Activated CD4-positive, alpha-beta T cell treated with anti-CD3 and anti-CD28 coated beads for 36 hours (primary cell): ENCODE measurements at places on chromosomes 2 and 18. TPM values are rescaled to one million over a fixed set of nuclear protein-coding genes. Genes with fewer than 3 reads are reported as not detected.

Gene ATP6V1B1
- not detected for total RNA-seq

Gene C2orf72
- 3.8 TPM for total RNA-seq

Gene WIPF1
- 188 TPM for total RNA-seq

Gene EGR4
- total RNA-seq: 0.18 TPM

Gene ICOS
- 161 TPM for total RNA-seq

Gene LIMS2
- total RNA-seq: 16.4 TPM

Gene ACADL
- total RNA-seq: not detected

Gene SNTG2
- total RNA-seq: 0.25 TPM

Gene GTF3C2
- 70.2 TPM for total RNA-seq

Gene KLF11
- total RNA-seq: 4.5 TPM

Gene FIGN
- total RNA-seq: not detected

Gene PJVK
- total RNA-seq: 1.9 TPM

Gene TSPYL6
- total RNA-seq: not detected

Gene CAPN14
- total RNA-seq: 0.51 TPM

Gene ZSWIM2
- total RNA-seq: not detected

Gene GPR75
- 1.2 TPM for total RNA-seq

Gene TMEM200C
- not detected for total RNA-seq

Gene SPATA3
- 1.3 TPM for total RNA-seq

Gene CELF4
- not detected for total RNA-seq

Gene CXCR1
- not detected for total RNA-seq

Gene RASGRP3
- 3.9 TPM for total RNA-seq

Gene TUBA3D
- not detected for total RNA-seq

Gene HOXD1
- not detected for total RNA-seq

Gene TWIST2
- total RNA-seq: not detected

Gene RTN4
- total RNA-seq: 70.3 TPM

Gene TEKT4
- not detected for total RNA-seq

Gene SERPINB4
- not detected for total RNA-seq

Gene PAX8
- 2.1 TPM for total RNA-seq

Gene AP1S3
- 10.1 TPM for total RNA-seq

Gene PAIP2B
- 3.0 TPM for total RNA-seq

Gene SPAG16
- total RNA-seq: 10.8 TPM

Gene ALPG
- not detected for total RNA-seq

Gene MRO
- total RNA-seq: not detected

Gene C2orf80
- total RNA-seq: not detected

Gene OTOF
- total RNA-seq: 1.9 TPM

Gene ECEL1
- total RNA-seq: 0.19 TPM

Gene UGT1A4
- not detected for total RNA-seq
